NCI-H2081 (cell line): ENCODE measurements at places on chromosomes 5 and 9.
A peak's percentile ranks its signal among the peaks of the same experiment; 100 is the strongest.

- DNase-seq, result no peak
Observed at GRCh38 chr5:172488221-172488620, 33.9 kb upstream of the SH3PXD2B start.

- no peak for DNase-seq
Observed at GRCh38 chr9:95935861-95936578, 60.5 kb downstream of the ERCC6L2 start.

DNA sequence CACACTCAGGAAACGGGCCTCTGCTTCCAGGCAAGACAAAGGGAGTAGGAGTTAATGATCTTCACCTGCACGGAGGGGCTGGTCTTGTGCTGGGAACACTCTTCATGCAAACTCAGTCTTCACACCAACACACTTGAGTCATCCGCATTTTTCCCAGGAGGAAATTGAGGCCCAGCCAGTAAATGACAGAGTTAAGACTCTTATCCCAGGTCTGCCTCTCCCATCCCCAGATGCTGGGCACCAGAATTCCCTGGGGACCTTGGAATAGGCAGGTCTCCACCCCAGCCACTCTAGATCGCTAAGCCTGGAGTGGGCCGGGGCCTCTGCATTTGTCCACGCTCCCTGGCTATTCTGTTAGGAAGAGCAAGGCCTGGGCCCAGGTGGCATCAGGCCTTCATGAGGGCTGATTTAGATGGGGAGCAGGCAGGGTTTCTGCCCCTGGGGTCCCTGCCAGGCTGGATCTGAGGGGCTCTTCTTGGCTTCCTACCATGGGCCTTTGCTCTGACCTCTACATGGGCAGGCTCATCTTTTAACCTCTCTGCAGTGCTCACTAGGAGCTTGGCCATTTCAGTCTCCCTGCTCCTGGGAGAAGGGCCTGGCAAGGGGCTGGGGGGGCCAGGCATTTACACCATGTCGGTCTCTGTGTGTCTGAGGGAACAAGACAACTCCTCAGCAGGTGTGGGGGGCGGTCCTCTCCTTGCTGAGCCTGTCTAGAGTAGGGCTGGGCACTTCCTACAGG lies 77.3 kb downstream of the AMBP start:
- no peak for DNase-seq

DNA sequence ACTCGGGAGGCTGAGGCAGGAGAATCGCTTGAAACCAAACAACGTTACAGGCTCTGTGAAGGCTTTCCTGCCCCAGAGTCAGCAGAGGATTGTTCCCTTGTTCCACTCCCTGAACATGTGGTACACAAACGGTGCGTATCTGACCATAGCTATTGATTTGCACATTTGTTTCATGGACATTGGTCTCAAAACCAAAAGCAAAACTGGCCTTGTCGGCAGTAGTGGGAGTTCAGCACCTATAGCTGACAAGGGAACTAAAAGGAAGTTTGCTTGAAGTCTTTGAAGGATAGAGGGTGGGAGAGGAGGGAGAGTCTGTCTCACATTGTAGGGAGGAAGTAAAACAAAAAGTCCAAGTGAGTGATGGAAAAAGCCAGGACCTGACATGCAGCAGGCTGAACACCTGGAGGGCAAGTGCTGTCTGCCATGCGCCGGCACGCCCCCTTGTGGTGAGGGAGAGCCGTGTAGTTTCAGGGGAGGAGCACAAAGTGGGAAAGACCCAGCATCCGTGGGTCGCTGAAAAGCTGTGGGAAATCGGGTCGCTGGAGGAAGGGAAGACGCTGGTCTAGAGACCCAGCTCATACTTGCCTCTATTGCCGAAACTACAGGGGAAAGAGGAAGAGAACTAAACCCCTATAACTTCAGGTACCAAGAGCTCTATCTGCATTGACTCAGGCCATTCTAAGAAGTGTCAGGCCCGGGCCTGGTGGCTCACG lies 58.0 kb downstream of the RAD23B start:
- DNase-seq, result peak; percentile 72

DNA sequence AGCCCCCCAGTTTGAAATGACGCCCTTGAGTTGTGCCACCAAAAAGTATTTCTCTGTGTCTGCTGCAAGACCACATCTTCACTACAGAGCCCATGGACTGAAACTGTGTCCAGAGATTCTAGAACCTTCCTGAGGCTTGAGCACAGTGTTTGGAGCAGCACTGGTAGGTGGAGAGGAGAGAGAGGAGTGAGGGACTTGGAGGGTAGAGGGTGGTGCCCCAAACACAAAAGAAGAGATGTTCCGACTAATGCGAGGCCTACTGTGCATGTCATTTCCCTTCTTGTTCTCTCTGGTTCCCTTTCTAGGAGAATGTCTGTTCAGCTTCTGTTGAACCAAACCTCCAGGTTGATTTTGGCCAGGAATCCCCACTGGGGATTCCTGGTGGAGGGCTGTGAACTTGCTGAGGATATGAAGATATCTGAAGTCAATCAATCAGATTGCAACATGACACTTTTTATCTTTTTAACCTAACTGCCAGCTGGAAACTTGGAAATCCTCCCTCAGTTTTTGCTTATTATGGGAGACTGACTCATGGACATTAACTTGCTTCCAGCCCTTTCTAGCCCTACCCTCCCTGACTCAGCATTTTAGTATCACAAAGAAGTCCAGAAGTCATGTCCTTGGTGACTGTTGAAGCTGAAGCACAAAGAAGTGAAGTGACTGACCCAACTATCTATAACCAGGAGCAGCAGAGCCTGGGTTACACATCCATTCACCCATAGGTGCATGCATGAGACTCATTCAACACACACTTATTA lies 154.5 kb downstream of the NR3C1 start:
- DNase-seq, result no peak

DNA sequence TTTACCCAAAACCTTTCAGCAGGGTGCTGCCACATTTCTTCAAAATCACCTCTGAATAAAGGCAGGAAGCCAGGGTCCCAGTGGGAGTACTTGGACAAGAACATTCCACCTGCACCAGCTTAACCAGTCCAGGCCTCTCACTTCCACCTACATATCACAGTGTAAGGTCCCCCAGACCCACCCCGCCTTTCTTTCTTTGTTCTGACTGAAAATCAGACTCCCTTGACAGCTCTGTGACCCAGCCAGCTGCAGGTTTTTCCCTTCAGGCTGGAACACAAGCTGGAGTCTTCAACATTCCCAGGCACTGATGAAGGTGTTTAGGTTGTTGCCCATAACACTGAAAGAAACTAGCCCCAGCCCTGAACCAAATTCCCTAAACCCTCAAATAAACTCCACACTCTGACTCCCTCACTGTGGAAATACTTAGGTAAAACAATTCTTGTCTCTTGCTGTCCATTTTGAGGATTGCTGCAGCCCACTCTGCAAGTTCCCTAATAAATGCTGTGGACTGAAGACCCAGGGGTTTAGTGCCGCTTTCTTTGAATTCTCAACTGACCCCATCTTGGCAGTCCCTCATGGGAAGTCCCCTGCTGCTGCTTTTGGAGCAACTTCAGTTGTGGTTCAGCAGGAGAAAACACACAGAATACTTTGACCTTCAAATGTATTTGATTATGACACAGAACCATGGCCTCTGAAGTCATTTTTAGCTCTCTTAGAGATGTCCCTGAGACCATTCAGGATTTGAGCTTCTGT lies 24.8 kb downstream of the P4HA2 start:
- no peak for DNase-seq

DNA sequence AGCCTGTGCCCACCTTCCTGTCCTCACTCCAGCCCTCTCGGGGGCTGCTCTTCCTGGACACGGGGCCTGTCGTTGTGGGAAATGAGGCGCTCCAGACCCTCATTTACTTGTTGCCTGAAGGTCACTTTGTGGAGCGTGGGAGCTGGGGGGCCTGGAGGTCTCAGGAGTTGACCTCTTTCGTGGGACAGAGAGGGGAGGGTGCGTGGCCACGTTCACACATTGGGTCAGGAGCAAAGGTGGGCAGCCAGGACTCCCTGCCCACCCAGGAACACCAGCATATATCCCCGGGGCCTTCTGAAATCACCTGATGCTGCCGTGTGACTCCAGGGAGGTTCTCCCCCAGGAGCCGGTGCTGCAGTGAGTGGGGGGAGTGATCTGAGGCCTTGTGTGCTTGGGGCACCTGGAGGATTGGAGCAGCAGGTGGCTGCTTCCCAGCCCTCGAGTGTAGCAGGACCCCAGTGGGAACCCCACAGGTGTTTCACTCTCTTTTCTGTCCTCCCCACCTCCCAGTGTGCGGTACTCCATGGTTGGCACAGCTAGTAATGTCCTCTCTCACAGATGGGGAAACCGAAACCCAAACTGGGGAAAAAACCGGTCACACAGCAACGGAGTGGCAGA lies 20.3 kb downstream of the NCS1 start:
- no peak for DNase-seq

- DNase-seq, result no peak
Observed at GRCh38 chr5:136065588-136065987, 36.8 kb downstream of the TGFBI start.

DNA sequence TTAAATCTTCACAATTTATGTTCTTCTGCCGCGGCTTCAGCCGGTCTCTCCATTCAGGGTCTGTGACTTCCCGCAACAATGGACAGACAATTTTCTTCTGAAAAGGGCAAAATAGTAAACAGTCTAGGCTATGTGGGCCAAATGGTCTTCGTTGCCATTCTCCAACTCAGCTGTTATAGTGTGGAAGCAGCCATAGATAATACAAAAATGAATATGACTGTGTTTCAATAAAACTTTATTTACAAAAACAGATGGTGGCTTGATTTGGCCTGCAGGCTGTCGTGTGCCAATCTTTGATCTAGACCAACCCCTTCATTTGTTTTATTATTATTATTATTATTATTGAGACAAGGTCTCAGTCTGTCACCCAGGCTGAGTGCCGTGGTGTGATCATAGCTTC lies 28.1 kb downstream of the ATOX1 start:
- no peak for DNase-seq

GRCh38 chr5:181100121-181100875 lies 30.7 kb downstream of the OR2V1 start:
- DNase-seq, result no peak

GRCh38 chr5:127053049-127053448 lies 20.3 kb downstream of the C5orf63 start:
- DNase-seq, result peak; percentile 26

DNA sequence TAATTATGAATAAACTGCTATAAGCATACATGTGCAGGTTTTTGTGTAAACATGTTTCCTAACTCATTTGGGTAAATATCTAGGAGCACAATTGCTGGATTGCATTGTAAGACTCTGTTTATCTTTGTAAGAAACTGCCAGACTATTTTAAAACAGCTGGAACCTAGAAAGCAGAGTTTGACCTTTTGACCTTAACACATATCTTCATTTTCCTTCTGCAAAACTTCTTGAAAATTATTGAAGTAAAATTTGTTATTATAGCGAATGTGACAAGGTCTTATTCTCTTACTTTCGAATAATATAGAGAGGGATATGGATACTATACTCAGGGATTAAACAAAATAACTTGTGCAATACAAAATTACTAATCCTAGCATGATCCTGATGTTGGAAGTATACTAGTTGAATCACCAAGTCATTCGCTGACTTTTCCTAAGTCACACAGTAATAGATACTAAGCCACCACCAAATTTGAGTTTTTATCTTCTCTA lies 3.2 kb upstream of the ANXA1 start:
- peak; percentile 22 for DNase-seq

DNA sequence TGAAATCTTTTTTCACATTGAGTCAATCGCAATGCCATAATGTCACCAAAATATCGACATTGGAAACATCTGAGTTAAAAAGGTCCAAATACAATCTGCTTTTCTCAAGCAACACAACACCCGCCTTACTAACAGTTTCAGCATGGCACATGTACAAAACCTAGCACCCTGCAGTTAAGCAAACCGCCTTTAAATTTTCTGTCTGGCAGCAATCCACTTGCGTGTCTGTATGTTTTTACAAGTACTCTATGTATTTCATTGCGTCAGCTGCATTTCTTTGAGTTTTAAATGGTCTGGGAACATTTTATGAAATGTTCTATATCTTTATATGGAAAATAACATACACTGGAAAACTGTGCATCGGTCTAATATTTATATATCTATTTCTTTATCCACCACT lies 134.6 kb downstream of the DENND1A start:
- DNase-seq, result no peak

DNA sequence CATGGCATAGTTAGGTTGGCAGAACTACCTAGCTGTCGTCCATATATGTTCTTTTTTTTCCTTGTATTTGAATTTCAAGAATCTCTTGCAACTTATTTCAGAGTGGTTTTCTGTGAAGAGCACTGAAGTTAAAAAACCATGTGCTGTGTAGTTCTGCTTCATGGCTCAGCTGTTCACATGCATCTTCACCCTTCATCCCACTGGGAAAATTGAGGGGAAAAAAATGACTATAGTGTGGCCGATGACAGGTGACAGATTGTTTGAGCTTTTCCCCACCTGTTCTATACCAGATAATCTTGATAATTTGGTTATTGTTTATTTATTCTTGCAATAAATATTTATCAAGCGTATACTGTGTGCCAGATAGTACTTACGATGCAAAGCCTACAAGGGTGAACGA lies 77.8 kb downstream of the AOPEP start:
- no peak for DNase-seq

GRCh38 chr5:148856009-148856367 lies 29.6 kb downstream of the ADRB2 start:
- no peak for DNase-seq

DNA sequence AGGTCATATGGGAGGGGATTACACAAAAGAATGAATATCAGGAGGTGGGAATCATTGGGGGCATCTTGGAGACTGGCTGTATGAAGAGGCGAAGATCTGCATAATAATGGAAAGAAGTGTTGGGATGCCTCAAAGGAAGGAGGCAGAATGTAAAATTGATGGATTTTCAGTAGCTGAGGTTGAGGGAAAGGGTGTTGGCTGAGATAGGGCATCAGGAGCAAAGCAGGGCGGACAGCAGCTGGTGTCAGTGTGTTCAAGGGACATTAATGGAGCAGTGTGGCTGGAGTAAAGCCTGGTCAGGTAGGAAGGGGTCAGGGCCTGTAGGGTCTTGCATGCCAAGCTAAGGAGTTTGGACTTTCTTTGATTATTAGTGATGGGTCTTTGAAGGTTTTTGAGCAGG lies 65.2 kb upstream of the TNFAIP8 start:
- DNase-seq, result no peak

DNA sequence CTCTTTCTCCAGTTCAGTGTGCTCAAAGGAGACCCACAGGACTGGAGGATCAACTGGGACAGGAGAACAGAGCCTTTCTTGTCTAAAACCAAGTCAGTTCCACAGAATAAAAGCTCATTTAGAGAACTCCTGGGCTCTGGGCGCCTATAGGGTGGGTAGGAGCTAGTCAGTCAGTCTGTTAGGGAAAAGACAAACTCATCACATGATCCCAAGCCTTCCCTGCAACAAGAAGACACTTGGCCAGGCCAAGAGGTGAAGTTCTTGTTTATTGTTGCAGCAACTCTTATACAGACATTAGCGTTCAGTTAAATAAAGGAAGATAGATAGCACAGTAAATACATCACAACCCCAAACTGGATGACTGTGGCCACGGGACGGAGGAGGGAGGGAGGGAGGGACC lies 102.3 kb downstream of the ENTREP1 start:
- no peak for DNase-seq
